Ovary (tissue), 10 donors: ENCODE measurements at places on chromosomes 12 and 14. TPM values are rescaled to one million over a fixed set of nuclear protein-coding genes. Genes with fewer than 3 reads are reported as not detected.

GRCh38 chr12:92038476-92038875 is 107.2 kb downstream of the BTG1 start:
- H3K27me3 ChIP-seq = no peaks in the 10 kb centered on the region
- no peak overlapping the region for H3K27ac ChIP-seq
- H3K36me3 ChIP-seq = no peaks in the 10 kb centered on the region

The GALNT16 gene
- total RNA-seq = 1.3 TPM

- no peak for DNase-seq
- peaks cover 6% of the 10 kb centered on the region for H3K4me1 ChIP-seq
- H3K27me3 ChIP-seq = no peaks in the 10 kb centered on the region
- H3K27ac ChIP-seq = no peak overlapping the region
- H3K36me3 ChIP-seq = no peaks in the 10 kb centered on the region
Measured at GRCh38 chr12:113237748-113238147, 16.5 kb downstream of the TPCN1 start.

The GSC gene
- total RNA-seq = 0.34 TPM

GRCh38 chr12:46752396-46752795 is 73.4 kb downstream of the SLC38A4 start:
- no peaks in the 10 kb centered on the region for H3K36me3 ChIP-seq
- no peaks in the 10 kb centered on the region for H3K4me1 ChIP-seq
- no peak overlapping the region for H3K4me3 ChIP-seq
- H3K27me3 ChIP-seq = no peaks in the 10 kb centered on the region
- H3K27ac ChIP-seq = no peak overlapping the region
- DNase-seq = no peak

DNA sequence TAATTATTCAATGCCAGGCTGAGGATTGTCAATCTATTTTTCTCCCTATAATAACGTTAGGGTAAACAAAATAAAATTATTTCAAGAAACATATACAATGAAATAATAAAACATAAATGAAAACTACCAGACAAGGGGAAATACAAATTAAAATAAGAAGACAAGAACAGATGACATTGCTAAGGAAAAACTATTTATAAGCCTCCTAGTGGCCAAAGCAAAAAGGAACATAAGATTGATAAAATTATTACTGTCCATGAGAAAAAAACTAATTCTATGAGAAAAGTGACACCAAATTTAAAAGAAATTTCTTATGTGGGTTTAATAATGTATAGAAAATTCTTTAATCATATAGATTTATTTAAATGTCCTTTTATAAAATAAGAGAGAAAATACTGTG is 294.7 kb downstream of the TTC6 start:
- no peak for DNase-seq
- peaks cover 4% of the 10 kb centered on the region for H3K4me1 ChIP-seq

DNA sequence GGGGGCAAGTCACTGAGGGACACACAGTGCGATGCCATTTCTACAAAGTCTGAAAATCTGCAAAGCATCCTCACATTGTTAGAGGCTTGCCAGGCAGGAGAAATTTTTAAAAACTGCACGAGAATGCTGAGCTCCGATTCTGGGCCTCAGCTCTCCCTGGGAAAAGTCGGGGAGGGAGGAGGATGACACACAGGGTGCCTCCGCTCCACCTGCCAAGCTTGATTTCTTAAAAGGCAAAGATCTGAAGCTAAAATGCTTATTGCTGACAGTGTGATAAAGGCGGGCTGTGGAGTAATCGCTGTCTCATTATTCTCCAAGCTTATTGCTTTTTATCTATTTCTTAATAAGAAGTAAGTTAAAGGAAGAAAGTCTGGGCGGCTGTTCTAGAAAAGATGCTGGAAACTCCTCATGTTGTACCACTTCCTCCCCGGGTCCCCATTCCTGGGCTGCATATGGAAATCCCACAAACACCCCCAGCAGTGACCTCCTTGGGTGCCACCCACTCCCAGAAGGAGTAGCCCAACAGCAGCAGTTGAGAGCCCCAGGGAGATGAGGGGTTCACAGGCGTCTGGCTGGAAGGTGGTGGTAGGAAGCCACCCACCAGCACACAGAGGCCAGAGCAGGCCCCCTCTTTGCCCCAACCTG is 55.0 kb downstream of the CCDC85C start:
- DNase-seq = no peak
- no peak overlapping the region for H3K27ac ChIP-seq
- no peak overlapping the region for H3K4me3 ChIP-seq
- H3K36me3 ChIP-seq = no peaks in the 10 kb centered on the region
- H3K27me3 ChIP-seq = no peaks in the 10 kb centered on the region

The FGF23 gene
- total RNA-seq = not detected

DNA sequence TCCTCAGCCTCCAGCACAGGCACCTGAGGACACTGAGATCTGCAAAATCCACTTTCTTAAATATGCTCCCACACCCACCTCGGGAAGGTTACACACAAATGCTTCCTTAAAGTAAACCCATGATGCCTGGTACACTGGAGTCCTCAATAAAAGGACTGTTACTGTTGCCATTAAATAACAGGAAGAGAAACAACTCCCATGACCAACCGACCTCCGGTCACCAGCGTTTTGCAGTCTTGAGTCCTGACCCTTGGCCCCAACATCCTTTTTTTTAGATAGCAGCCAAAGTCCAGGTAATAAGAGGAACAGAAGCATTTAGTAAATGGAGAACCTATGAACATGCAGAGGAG is 42.4 kb downstream of the ITPK1 start:
- no peak overlapping the region for H3K4me3 ChIP-seq
- no peak for DNase-seq
- no peaks in the 10 kb centered on the region for H3K27me3 ChIP-seq
- no peak overlapping the region for H3K27ac ChIP-seq
- H3K36me3 ChIP-seq = no peaks in the 10 kb centered on the region

GRCh38 chr12:28425526-28425925 is 235.3 kb downstream of the CCDC91 start:
- H3K36me3 ChIP-seq = no peaks in the 10 kb centered on the region
- H3K4me1 ChIP-seq = no peaks in the 10 kb centered on the region
- H3K27ac ChIP-seq = no peak overlapping the region
- H3K4me3 ChIP-seq = no peak overlapping the region

DNA sequence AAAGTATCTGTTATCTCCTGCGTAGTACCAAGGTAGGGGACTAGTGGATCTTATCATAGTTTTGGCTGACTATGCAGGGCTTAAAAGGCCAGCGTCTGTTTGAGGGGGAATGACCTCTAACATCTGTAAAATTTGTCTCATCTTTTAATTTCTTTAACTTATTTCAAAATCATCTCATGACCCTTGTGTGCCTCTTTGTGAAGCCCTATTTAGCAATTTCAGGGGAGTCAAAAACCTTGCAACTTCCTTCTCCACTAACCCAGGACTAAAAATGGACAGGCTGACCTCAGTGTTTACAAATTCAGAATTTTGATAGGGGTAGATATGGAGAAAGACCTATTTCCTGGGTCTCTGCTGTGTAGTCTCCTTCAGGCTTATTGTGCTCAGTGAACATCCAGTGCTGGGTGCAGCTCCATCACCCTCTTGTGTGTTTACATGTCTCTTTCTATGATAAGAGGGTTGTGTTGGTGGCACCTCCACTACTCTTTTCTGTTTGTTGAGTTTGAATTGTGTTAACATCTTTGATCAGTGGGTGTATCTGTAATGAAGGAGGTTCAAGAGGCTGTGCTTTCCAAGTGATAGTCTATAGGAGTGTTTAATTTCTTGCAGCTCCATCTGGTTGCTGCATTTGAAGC is 14.3 kb downstream of the NECAP1 start:
- H3K36me3 ChIP-seq = no peaks in the 10 kb centered on the region
- no peaks in the 10 kb centered on the region for H3K27me3 ChIP-seq
- DNase-seq = no peak
- no peak overlapping the region for H3K4me3 ChIP-seq

- no peaks in the 10 kb centered on the region for H3K36me3 ChIP-seq
- no peaks in the 10 kb centered on the region for H3K27me3 ChIP-seq
- H3K4me1 ChIP-seq = peaks cover 3% of the 10 kb centered on the region
- H3K27ac ChIP-seq = no peak overlapping the region
- H3K4me3 ChIP-seq = no peak overlapping the region
Measured at GRCh38 chr12:121218588-121219352, 8.8 kb downstream of the P2RX4 start.

DNA sequence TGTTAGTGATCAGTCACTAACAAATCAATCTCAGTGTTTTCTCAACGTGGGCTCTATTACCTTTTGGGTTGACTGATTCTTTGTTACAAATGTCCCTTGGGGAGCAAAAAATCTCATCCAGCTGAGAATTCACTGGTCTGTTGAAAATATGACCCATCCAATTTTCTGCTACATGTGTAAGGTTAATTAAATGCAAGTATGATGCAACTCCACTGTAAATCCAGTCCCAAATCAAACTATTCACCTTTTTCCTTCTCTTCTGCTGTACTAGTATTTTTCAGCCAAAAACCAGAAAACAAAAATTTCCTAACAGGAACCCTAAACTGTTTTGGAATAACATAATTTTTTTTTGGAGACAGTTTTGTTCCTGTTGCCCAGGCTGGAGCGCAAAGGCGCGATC is 2.2 kb downstream of the ERH start:
- H3K4me1 ChIP-seq = peaks cover 19% of the 10 kb centered on the region
- H3K27me3 ChIP-seq = no peaks in the 10 kb centered on the region

DNA sequence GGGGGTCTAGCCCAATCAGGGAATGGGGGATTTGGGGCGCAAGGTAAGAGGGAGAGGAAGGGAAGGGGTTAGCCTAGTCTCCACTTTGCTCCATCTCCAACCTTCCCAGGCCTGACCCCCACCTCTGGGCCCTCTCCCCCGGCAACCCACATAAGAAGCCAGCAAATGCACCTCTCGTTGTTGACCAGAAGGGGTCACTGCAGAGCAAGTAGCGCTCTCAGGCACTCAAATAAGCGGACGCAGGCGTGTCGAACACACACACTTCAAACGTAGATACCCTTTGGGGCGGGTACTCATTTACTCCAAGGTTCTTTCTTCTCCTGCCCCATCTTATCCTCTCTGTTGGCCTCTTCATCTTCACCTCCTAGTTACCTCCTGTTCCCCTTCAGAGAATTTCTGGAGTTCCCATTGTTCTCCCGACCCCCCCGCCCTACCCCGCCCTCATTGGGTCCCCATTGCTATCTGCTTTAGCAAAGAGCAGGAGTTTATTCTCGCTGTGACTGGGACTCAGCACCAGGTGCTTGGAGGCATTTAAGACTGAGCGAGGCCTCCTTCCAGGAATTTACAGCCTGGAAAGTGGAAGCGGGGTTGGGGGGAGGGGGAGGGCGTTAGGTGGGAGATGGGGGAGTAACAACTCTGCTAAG is 1.5 kb upstream of the SRRM4 start:
- DNase-seq = no peak
- H3K4me1 ChIP-seq = no peaks in the 10 kb centered on the region
- no peak overlapping the region for H3K4me3 ChIP-seq
- no peaks in the 10 kb centered on the region for H3K27me3 ChIP-seq
- H3K27ac ChIP-seq = no peak overlapping the region

The PIWIL1 gene
- total RNA-seq = 0.32 TPM

GRCh38 chr12:50062728-50063460 is 5.5 kb downstream of the ASIC1 start:
- no peaks in the 10 kb centered on the region for H3K36me3 ChIP-seq
- no peak overlapping the region for H3K4me3 ChIP-seq
- no peaks in the 10 kb centered on the region for H3K27me3 ChIP-seq
- no peak for DNase-seq

DNA sequence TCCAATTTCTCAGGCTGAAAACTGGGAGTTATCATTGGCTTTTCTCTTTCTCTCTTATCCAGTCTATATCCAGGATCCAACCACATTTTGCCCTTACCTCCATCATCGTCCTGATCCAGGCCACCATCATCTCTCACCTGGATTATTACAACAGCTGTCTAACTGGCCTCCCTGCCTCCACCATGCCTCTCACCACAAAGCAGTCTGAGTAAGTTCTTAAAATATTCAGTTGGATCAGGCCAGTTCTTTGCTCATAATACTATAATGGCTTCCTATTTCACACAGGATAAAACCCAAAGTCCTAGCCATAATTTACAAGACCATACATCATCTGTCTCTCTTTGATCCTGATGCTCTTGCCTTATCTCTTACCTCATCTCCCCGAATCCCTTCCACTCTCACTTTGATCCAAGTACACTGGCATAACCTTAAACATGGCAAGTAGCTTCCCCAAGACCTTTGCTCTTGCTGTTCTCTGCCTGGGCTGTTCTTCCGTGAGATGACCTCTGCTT is 133.4 kb upstream of the RAP1B start:
- no peak for DNase-seq
- no peaks in the 10 kb centered on the region for H3K27me3 ChIP-seq
- H3K4me3 ChIP-seq = no peak overlapping the region
- H3K4me1 ChIP-seq = no peaks in the 10 kb centered on the region
- H3K36me3 ChIP-seq = no peaks in the 10 kb centered on the region

DNA sequence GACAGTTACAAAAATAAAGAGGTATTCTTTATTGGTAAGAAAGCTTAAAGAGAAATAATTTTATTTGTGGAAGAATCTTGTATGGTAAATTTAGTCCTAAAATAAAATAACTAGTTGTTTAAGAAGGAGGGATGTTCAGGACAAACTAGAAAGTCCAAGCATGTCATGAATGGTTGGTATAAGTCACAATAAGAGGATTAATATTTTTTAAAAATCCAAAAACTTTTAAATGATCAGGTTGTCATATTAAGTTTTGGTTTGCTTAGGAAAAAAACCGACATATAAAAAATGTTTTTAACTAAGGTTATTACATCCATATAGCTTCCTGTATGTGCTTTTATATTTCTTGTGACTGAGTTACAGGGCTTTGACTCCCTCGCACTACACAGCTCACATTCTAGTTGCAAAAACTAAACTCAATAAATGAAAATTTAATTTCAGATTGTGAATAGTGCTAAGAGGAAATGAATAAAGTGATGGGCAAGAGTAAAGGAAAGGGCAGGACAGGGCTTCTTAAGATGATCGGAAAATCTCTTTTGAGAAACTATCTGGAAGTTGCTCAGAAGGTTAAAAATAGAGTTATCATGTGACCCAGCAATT is 80.7 kb upstream of the METAP2 start:
- no peak overlapping the region for H3K4me3 ChIP-seq
- H3K4me1 ChIP-seq = no peaks in the 10 kb centered on the region

- H3K36me3 ChIP-seq = no peaks in the 10 kb centered on the region
- no peak for DNase-seq
- H3K4me3 ChIP-seq = no peak overlapping the region
- no peaks in the 10 kb centered on the region for H3K4me1 ChIP-seq
- no peak overlapping the region for H3K27ac ChIP-seq
Measured at GRCh38 chr12:115979851-115980250, 297.6 kb downstream of the MED13L start.

GRCh38 chr14:59631237-59631636 is 54.6 kb upstream of the CCDC175 start:
- no peak overlapping the region for H3K4me3 ChIP-seq
- no peak overlapping the region for H3K27ac ChIP-seq
- no peaks in the 10 kb centered on the region for H3K27me3 ChIP-seq

The RBP5 gene
- 2.4 TPM for total RNA-seq

The ANKRD33 gene
- total RNA-seq = not detected

DNA sequence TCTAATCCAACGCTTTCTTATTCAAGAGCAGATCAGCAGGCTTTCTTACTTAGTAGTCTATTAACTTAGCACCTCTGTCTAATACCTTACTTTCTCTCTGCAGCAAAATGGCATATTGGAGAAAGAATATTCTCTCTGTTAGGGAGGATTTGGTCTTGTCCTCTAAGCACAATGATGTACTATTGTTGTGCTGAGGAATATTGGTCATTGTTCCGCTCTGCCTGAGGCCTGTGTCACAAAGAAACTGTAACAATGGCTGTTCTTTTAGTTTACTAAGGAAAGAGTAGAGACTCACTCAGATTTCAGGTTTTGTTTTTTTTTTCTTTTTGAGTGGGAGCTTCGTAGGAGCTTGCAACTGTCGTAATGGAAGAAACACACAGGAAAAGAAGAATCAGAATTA is 1358.8 kb downstream of the LRFN5 start:
- H3K36me3 ChIP-seq = no peaks in the 10 kb centered on the region
- H3K27me3 ChIP-seq = no peaks in the 10 kb centered on the region
- no peak overlapping the region for H3K4me3 ChIP-seq
- no peak overlapping the region for H3K27ac ChIP-seq

The GAPDH gene
- 1,352 TPM for total RNA-seq
